ENCODE measurements at places on chromosomes 16 and 17.

- no peak for DNase-seq
- no peaks in the 10 kb centered on the region for H3K4me1 ChIP-seq
- no peak overlapping the region for H3K27ac ChIP-seq
- H3K27me3 ChIP-seq, result no peaks in the 10 kb centered on the region
- H3K4me3 ChIP-seq, result no peak overlapping the region
- peaks cover 5% of the 10 kb centered on the region for H3K36me3 ChIP-seq
Measured at GRCh38 chr16:83970430-83970815, 2.4 kb downstream of the NECAB2 start.

- no peaks in the 10 kb centered on the region for H3K27me3 ChIP-seq
- H3K4me3 ChIP-seq, result no peak overlapping the region
- no peak overlapping the region for H3K27ac ChIP-seq
Measured at GRCh38 chr16:60127196-60127595, 1393.1 kb upstream of the GOT2 start.

DNA sequence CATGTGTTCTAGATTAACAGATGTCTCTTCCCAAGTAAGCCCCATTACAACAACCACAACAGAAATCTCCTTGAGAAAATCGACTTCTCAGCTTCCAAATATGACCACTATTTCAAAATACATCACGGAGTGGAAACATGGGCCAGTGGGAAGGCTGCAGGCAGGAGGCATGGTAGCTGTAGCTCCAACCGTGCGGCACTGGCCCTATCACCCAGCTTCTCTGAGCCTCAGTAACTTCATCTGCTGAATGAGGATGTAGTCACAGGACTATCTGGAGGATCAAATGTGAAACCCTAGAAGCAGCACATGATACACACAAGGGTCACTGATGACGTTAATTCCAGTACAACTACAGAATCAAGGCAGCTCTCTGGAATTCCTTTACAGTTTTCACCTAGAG lies 112.2 kb downstream of the VPS53 start:
- no peaks in the 10 kb centered on the region for H3K27me3 ChIP-seq
- no peak for DNase-seq
- H3K4me3 ChIP-seq, result no peak overlapping the region
- no peak overlapping the region for H3K27ac ChIP-seq
- peaks cover 13% of the 10 kb centered on the region for H3K36me3 ChIP-seq
- H3K4me1 ChIP-seq, result no peaks in the 10 kb centered on the region

DNA sequence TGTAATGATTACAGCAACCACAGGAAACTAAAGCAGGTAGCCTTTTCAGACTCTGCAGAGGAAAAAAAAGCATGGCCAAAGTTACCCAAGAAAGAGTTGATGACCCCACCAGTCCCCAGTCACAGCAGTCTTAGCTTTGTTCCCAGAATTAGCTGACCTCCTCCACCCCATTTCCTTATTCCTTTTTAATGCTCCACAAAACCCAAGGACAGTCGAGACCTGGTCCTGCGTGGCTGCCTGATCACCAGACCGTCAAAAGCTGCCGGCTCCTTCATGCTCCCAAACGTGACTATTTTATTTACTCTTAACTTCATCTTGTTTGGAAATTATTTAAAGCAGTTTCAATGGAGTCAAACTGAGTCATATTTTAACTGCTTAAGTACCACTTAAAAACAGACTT lies 28.7 kb upstream of the MED9 start:
- no peaks in the 10 kb centered on the region for H3K27me3 ChIP-seq
- H3K27ac ChIP-seq, result no peak overlapping the region
- no peak for DNase-seq
- no peak overlapping the region for H3K4me3 ChIP-seq
- H3K36me3 ChIP-seq, result no peaks in the 10 kb centered on the region
- no peaks in the 10 kb centered on the region for H3K4me1 ChIP-seq

GRCh38 chr17:44279666-44280391 lies 11.9 kb upstream of the SLC4A1 start:
- DNase-seq, result peak; percentile 87
- no peaks in the 10 kb centered on the region for H3K27me3 ChIP-seq
- peak overlapping the region; percentile 68 for H3K27ac ChIP-seq
- no peaks in the 10 kb centered on the region for H3K36me3 ChIP-seq

GRCh38 chr17:27299384-27300049 lies 5.6 kb downstream of the WSB1 start:
- DNase-seq, result no peak
- H3K27me3 ChIP-seq, result no peaks in the 10 kb centered on the region
- H3K36me3 ChIP-seq, result no peaks in the 10 kb centered on the region
- H3K27ac ChIP-seq, result no peak overlapping the region
- no peak overlapping the region for H3K4me3 ChIP-seq

DNA sequence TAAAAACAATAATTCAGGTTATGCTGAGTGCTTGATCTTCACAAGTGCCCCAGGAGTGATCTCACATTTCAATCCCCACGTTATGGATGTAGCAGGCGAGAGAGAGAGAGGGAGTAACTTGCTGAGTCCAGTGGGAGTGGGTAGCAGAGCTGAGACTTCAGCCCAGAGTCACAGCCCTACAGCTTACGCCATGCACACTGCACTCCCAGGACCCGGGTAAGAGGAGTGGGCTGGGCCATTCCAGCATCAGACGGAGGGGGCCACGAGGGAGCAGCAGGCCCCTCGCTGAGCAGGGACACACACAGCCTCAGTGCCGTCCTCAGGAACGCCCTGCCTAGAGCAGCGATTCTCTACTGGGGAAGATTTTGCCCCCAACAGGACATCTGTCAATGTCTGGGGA lies 9.8 kb upstream of the KIF19 start:
- no peak for DNase-seq
- H3K27me3 ChIP-seq, result no peaks in the 10 kb centered on the region
- H3K27ac ChIP-seq, result no peak overlapping the region
- H3K4me1 ChIP-seq, result no peaks in the 10 kb centered on the region
- no peaks in the 10 kb centered on the region for H3K36me3 ChIP-seq

GRCh38 chr17:3440451-3440850 lies 6.8 kb upstream of the OR1E2 start:
- no peak for DNase-seq
- H3K4me3 ChIP-seq, result no peak overlapping the region
- H3K36me3 ChIP-seq, result no peaks in the 10 kb centered on the region
- H3K4me1 ChIP-seq, result no peaks in the 10 kb centered on the region

DNA sequence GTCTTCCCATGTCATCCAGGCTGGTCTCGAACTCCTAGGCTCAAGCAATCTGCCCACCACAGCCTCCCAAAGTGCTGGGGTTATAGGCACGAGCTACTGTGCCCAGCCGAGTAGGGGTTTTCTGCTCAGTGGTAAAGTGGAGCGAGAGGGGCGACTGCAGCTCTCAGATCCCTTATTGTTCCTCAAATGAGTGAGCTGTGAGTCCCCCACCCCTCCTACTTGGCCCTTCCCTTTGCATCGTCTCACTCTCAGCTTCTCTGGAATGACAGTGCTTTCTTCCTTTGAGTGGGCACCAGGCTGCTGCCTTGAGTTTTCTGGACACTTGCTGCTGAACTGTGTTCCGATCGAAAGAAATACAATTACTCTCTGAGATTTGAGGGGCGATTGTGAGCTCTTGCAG lies 63.5 kb downstream of the MSI2 start:
- H3K36me3 ChIP-seq, result no peaks in the 10 kb centered on the region
- DNase-seq, result no peak
- peaks cover 8% of the 10 kb centered on the region for H3K4me1 ChIP-seq
- no peak overlapping the region for H3K27ac ChIP-seq
- no peak overlapping the region for H3K4me3 ChIP-seq
- no peaks in the 10 kb centered on the region for H3K27me3 ChIP-seq

GRCh38 chr17:60391471-60392041 lies 377 bp downstream of the USP32 start:
- no peaks in the 10 kb centered on the region for H3K27me3 ChIP-seq
- no peaks in the 10 kb centered on the region for H3K36me3 ChIP-seq
- H3K4me3 ChIP-seq, result peak overlapping the region; percentile 71
- H3K27ac ChIP-seq, result peak overlapping the region; percentile 98

- no peaks in the 10 kb centered on the region for H3K27me3 ChIP-seq
- no peak overlapping the region for H3K27ac ChIP-seq
- H3K4me3 ChIP-seq, result no peak overlapping the region
- DNase-seq, result no peak
- no peaks in the 10 kb centered on the region for H3K4me1 ChIP-seq
- H3K36me3 ChIP-seq, result no peaks in the 10 kb centered on the region
Measured at GRCh38 chr16:84553873-84554399, 49.5 kb upstream of the MEAK7 start.

DNA sequence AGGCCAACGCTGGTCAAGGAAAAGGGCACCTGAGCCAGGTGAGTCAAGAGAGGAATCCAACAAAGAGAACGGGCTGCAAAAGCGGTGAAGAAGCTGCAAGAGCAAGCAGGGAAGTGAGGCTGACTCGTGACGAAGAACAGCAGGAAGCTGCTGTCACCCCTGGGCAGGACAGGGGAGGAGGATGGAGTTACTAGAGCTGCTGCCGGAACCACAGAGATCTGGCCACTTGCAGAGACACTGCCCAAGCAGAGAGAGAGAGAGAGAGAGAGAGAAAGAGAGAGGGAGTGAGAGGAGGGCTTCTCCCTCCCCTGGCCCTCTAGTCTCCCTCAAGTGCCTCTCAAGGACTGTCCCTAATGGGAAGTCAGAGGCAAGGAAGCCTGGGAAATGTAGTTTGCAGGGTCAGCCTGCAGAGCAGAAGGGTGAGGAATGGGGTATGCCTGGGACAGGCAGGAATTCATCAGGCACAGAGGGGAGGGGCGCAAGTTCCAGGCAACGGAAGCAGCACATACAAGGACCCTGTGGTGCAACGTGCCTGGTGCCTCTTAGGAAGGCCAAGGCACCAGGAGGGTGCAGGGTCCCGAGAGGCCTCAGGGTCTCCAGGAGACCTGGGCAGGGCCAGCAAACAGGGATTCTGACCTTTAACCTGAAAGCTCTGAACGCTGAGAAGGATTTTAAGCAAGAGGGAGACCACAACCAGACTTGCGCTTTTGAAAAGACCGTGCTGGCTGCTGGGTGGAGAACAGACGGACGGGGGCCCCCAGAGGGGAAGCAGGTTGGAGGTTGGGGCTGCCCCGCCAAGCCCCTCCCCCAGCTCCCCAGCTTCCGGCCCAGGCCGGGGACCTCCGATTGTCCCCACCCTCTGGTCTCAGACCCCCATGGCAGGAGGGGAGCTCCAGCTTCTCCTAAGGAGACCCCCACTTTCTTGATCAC lies 45.8 kb upstream of the CIBAR2 start:
- peak overlapping the region; percentile 78 for H3K27ac ChIP-seq
- H3K4me1 ChIP-seq, result peaks cover 64% of the 10 kb centered on the region
- no peak for DNase-seq
- peak overlapping the region; percentile 16 for H3K4me3 ChIP-seq
- H3K27me3 ChIP-seq, result no peaks in the 10 kb centered on the region

- no peaks in the 10 kb centered on the region for H3K36me3 ChIP-seq
- H3K4me1 ChIP-seq, result no peaks in the 10 kb centered on the region
- H3K27ac ChIP-seq, result no peak overlapping the region
- H3K4me3 ChIP-seq, result no peak overlapping the region
- no peaks in the 10 kb centered on the region for H3K27me3 ChIP-seq
Measured at GRCh38 chr16:64440421-64440831, 681.4 kb downstream of the CDH11 start.

GRCh38 chr16:1874854-1875253 lies 2.9 kb upstream of the MEIOB start:
- no peaks in the 10 kb centered on the region for H3K36me3 ChIP-seq
- DNase-seq, result no peak
- H3K27ac ChIP-seq, result no peak overlapping the region
- no peak overlapping the region for H3K4me3 ChIP-seq

DNA sequence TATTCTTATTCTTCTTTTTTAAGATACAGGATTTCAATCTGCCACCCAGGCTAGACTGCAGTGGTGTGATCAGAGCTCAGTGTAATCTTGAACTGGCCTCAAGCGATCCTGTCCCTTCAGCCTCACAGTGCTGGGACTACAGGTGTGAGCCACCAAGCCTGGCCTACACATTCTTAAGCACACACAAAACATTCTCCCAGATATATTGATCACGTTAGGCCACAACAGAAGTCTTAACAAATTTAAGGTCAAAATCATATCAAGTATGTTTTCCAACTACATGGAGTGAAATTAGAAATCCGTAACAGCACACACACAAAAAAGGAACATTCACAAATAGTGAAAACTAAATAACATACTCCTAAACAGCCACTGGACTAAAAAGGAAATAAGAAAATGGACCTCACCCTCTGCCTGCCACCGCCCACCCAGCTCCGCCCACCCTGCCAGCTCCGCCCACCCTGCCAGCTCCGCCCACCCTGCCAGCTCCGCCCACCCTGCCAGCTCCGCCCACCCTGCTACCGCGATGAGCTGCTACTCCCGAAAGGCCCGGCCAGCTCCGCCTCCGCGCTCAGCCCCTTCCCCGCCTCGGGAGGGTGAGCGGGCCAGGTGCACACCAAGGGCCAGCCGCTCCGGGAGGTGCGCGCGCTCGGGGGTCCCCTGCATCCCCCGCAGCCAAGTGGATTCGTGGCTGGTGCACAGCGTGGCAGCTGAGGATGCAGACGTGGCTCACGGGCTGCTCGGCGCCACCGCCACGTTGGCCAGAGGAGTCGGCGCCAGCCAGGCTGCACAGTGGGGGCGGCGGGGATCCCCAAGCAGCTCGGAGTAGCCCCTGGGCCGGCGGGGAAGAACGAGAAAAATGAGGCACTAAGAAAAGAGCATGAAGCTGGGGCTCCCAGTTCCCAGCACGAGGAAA lies 41.2 kb downstream of the C16orf87 start:
- H3K36me3 ChIP-seq, result no peaks in the 10 kb centered on the region
- H3K4me1 ChIP-seq, result no peaks in the 10 kb centered on the region
- H3K4me3 ChIP-seq, result peak overlapping the region; percentile 61

GRCh38 chr17:28983286-28984230 lies 22.3 kb downstream of the SEZ6 start:
- H3K27me3 ChIP-seq, result no peaks in the 10 kb centered on the region
- H3K4me3 ChIP-seq, result no peak overlapping the region
- DNase-seq, result no peak
- no peaks in the 10 kb centered on the region for H3K4me1 ChIP-seq
- H3K27ac ChIP-seq, result no peak overlapping the region

GRCh38 chr17:2412561-2413021 lies 11.7 kb upstream of the MNT start:
- no peak overlapping the region for H3K4me3 ChIP-seq
- peak overlapping the region; percentile 42 for H3K27ac ChIP-seq
- H3K4me1 ChIP-seq, result no peaks in the 10 kb centered on the region
- no peaks in the 10 kb centered on the region for H3K27me3 ChIP-seq

DNA sequence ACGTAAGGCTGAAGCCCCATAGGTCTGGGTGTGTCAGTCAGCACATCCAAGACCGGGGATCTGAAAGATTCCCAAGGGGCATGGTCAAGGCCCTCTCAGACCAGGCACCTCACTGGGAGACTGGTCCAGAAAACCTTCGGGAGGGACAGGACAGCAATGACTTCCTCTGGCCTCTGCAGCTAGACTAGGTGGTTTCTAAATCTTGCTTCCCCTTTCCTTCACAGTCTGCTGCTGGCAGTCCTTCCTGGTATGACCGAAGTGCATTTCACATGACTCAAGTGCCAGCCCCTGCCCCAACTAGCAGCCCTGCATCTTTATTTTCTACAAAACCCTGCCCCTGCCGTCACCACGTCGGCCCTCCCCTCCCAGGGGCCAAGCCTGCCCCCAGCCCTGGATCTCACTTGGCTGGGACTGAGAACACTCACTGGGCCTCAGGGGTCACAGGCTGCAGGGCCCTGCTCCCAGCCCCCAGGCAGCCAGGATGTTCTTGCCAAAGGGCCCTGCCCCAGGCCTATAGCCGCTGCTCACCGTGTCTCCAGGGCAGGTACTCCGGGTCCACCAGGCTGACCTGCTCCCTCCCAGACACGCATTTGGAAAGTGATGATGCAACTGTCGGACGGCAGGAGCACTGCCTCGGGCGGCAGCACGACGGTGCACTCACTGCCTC lies 18.3 kb downstream of the POLR3K start:
- H3K4me3 ChIP-seq, result no peak overlapping the region
- H3K27ac ChIP-seq, result no peak overlapping the region
- no peaks in the 10 kb centered on the region for H3K4me1 ChIP-seq
- H3K36me3 ChIP-seq, result no peaks in the 10 kb centered on the region
